ENCODE measurements at places on chromosomes 3 and 15. TPM values are rescaled to one million over a fixed set of nuclear protein-coding genes. Genes with fewer than 3 reads are reported as not detected.
A peak's percentile ranks its signal among the peaks of the same experiment; 100 is the strongest.

PYGO1 gene
- not detected for total RNA-seq

- peak; percentile 40 for DNase-seq
- H3K27ac ChIP-seq = peak overlapping the region; percentile 65
- peaks cover 21% of the 10 kb centered on the region for H3K4me1 ChIP-seq
- H3K36me3 ChIP-seq = no peaks in the 10 kb centered on the region
- peaks cover 3% of the 10 kb centered on the region for H3K27me3 ChIP-seq
Measured at GRCh38 chr15:80694611-80695098, 455 bp upstream of the ABHD17C start.

DNA sequence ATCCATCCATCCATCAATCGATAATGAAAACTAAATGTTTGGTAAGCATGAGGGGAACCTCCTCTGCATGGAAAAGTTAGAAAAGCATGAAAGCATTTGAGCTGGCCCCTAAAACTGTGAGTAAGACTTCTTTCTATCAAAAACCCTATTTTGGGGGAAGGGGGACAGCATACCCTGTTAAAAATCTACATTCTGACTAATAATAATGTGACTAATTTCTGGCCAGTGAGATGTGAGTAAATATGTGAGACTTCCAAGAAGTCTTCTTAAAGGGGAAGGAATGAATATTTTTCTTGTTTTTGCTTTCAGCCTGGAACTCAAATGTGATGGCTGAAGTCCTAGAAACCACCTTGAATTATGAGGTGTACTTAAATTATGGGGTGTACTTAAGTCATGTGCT is 54.9 kb downstream of the C3orf85 start:
- no peaks in the 10 kb centered on the region for H3K36me3 ChIP-seq
- no peak for DNase-seq
- H3K27ac ChIP-seq = no peak overlapping the region
- H3K27me3 ChIP-seq = no peaks in the 10 kb centered on the region

TLR9 gene
- total RNA-seq = 0.90 TPM

DNA sequence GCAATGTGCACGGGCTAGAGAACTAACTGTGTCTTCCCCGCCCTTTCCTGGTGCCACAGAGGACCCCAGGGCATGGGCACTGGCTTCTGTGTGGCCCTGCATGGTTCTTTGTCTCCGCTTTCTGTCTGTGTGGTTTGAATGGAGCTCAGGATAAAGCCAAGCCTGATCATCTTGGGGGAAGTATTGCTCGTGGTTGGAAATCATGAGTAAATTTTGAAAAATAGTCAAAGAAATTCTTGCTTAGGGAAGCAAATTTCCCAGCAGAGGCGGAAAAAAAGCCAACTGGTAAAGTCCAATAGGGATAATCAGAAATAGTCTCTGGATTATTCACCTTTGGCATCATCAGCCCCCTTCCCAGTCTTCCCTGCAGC is 55.4 kb downstream of the MAGEF1 start:
- no peak overlapping the region for H3K4me3 ChIP-seq
- DNase-seq = no peak
- peak overlapping the region; percentile 2 for H3K27ac ChIP-seq
- H3K36me3 ChIP-seq = no peaks in the 10 kb centered on the region
- no peaks in the 10 kb centered on the region for H3K27me3 ChIP-seq
